GM04503 (cell line): ENCODE measurements at places on chromosomes 2 and 18.

DNA sequence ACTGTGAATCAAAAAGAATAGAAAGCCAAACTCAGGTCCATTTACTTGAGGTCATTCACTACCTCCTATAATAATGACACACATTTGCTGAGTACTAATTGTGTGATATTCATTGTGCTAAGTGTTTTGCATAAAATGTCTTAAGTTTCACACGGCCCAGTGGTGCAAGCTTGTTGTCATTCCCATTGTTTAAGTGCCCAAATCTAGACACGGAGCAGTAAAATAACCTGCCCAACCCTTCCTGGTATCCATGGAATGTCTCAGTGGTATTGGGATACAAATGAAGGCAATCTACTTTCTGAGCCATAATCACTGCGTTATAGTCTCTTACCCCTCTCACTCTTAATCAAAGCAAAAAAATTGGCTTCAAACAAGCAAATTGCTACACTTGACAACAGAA lies 233.3 kb downstream of the NCKAP5 start:
- no peak for DNase-seq

DNA sequence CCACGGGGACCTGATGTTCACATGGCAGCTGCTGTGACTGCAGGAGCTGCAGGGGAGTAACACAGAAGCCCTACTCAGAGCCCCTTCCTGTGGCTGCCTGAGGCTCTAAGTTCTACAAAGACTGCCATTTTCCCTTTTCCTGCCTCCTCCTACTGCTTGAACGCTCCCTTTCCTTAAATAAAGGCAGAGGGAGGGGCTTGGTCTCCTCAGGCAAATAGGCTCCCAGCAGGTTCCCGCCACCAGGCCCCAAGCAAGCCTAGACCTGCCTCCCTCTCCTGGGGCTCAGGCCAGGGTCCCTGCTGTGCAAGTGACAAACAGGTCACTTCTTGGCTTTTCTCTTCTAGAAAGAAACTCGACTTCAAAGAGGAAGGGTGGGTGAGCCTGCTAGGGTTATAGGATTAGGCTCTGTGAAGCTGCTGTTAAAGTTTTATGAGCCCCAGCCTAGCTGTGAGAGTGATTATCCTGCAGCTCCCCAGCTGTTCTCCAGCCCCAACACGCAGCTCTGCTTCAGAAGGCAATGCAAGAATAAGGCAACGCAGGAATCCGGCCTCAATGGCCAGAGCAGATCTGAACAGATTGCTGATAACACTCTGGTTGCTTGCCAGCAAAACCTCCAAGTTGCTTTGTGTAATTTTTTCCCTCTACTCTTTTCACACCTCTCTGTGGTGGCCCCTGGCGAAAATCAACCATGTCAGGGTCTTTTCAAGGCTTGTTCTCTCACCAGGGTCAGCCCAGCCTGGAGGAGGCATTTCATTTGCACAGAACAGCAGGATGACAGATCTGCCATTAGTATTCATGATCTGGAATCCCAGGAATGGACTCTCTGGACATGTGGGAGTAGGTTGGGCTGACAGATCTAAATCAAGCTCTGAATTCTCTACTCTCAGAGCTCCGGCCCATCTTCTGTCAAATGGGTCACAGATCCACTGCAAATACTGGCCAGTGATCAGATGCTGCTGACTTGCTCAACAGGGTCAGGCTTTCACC lies 71.3 kb downstream of the MRO start:
- DNase-seq = no peak

DNA sequence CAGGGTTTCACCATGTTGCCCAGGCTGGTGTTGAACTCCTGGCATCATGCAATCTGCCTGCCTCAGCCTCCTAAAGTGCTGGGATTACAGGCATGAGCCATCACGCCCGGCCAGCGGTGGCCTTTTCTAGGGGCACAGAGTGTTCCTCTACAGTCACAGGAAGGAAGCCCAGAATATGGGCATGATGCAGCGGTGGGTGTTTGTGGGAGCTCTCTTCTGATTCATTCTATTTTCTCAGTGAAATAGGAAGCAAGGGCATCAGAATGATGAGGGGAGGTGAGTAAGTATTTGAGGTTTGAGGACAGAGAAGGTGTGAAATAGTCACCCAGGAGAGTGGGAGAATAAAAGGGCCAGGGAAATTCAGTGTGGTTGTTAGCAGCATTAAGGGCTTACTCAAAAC lies 70.3 kb upstream of the PSME4 start:
- no peak for DNase-seq

DNA sequence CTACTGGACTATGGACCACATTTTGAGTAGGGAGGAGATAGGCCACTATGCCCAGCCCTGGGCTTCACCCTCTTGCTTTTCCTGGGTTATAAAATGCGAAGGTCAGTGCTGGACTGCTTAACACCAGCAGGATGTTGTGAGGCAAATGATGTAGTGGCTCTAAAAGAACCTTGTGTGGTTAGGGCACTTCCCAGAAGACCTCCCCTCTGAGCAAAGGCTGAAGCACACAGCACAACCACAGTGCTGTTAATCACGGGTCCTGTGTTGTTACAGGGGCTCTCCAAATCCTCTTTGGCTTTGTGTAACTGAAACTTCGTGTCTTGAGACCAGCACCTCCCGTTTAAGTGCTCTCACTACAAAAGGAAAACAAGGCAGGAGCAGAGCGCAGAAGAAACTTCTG lies 166.9 kb downstream of the KLHL29 start:
- DNase-seq = no peak

GRCh38 chr2:37558623-37559022 lies 112.8 kb downstream of the CDC42EP3 start:
- no peak for DNase-seq

DNA sequence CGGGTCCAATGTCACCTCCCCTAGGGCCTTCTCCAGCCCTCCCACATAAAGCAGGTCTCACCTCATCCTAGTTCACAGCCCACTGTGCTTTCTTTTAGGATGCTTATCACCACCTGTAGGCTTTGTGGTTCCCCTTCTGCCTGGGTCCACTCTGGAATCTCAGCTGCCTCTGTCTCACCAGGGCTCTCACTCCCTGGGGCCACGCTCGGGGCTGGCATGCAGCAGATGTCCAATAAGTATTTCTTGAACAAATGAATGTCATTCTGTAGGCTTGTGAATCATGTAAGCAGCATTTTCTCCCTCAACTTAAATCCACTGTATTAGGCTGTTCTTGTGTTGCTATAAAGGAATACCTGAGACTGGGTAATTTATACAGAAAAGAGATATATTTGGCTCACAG lies 4.3 kb upstream of the SH3BP4 start:
- no peak for DNase-seq

GRCh38 chr2:162221064-162221463 lies 22.2 kb downstream of the FAP start:
- no peak for DNase-seq

DNA sequence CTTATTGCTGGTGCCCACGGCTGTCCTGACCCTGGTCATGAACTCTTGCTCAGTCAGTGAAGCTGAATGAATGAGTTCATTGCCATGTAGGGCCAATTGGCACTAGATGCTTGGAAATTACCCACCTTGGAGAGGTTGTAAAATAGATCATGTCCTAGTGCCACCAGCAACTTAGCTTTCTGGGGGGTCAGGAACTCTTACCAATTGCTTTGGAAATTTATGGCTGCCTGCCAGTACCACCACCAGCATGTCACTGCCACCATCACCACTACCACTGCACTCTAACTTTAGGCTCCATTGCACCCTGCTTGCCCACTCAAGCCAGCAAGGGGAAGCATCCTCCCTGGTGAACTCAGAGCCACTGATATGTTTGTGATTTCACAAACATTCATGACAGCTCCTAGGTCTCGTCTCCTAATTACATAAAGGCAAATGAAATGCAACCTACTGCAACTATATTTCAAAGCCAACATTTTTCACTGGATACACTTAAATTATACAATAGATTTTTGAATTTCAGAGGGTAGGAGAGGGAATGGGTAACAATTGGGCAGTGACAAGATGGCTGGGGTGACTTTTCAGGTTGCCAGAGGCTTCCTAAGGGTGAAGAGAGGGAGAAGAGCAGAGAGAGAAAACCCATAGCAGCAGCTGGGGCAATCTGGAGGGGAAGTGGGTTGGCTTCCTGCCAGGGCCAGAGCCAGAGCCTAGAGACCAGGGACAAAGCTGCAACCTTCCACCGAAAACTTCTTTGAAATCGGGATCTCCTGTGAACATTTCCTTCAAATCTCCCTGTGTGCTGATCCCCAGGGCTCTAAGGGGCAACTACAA lies 3.5 kb upstream of the EMILIN1 start:
- no peak for DNase-seq

- DNase-seq = no peak
These were observed 231.9 kb downstream of the GALR1 start for GRCh38 chr18:77481541-77481940.

DNA sequence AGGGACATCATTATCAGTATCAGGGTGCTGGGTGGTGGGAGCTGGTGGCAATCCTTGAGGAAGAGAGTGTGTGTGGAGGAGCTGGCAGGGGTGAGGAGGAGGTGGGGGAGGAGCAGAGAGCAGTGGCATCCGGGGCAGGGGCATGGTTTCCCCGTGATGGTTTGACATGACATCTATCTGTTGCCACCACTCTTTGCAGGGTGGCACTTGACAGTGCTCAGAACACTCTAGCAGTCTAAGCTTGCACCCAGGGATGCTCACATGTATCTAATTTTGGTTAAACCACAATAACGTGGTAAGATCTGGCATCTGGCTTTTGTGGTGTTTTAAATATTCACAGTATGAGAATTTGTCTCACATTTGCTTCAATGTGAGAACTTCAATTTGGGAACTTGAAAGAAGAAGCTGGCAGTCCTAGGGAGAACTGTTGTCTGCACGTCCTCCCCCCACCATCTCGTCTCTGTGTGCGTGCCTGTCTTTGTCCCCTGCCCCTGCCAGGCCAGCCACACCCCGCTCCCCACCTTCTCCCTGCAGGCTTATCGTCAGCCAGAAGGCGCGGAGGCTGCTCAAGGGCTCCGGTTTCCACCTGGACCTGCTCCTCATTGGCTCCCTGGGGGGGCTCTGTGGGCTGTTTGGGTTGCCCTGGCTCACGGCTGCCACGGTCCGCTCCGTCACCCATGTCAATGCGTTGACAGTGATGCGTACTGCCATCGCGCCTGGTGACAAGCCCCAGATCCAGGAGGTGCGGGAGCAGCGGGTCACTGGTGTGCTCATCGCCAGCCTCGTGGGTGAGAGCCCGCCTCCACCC lies 11.7 kb downstream of the SLC4A3 start:
- peak; percentile 59 for DNase-seq

- peak; percentile 42 for DNase-seq
These were observed 46.2 kb upstream of the NABP1 start for GRCh38 chr2:191631754-191632153.
